ENCODE measurements at places on chromosomes 6 and 20.

- H3K36me3 ChIP-seq, result no peaks in the 10 kb centered on the region
- no peak overlapping the region for H3K27ac ChIP-seq
- no peak overlapping the region for H3K4me3 ChIP-seq
These were observed 409.3 kb upstream of the RUNX2 start for GRCh38 chr6:44918671-44919296.

- peak overlapping the region; percentile 74 for H3K27ac ChIP-seq
- no peaks in the 10 kb centered on the region for H3K36me3 ChIP-seq
- peaks cover 24% of the 10 kb centered on the region for H3K4me1 ChIP-seq
- peak overlapping the region; percentile 91 for H3K4me3 ChIP-seq
These were observed 570 bp upstream of the PLCB4 start for GRCh38 chr20:9068233-9068801.

DNA sequence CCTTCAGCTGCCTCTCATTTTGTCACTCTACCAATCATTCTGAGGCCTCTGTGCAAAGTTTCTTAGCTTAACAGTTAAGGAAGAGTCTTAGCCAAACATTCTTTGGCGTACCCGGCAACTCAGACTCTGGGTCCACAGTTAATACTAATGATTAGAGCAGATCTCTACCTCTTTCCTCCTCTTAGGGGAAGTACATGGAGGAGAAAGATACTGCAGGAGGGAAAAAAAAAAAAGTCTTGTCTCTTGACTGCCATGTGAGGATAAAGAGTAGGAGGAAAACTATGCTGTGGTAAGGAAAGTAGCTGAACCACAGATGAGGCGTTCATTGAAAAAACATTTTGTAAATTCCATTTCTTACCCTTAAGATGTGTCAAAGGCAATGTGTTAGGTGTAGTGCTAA, 44.0 kb upstream of the MARCKS start:
- H3K27me3 ChIP-seq, result no peaks in the 10 kb centered on the region
- H3K4me3 ChIP-seq, result no peak overlapping the region
- H3K36me3 ChIP-seq, result no peaks in the 10 kb centered on the region

- no peak overlapping the region for H3K4me3 ChIP-seq
- H3K27me3 ChIP-seq, result peaks cover 3% of the 10 kb centered on the region
- H3K36me3 ChIP-seq, result no peaks in the 10 kb centered on the region
These were observed 69.6 kb upstream of the VGLL2 start for GRCh38 chr6:117195728-117196127.

DNA sequence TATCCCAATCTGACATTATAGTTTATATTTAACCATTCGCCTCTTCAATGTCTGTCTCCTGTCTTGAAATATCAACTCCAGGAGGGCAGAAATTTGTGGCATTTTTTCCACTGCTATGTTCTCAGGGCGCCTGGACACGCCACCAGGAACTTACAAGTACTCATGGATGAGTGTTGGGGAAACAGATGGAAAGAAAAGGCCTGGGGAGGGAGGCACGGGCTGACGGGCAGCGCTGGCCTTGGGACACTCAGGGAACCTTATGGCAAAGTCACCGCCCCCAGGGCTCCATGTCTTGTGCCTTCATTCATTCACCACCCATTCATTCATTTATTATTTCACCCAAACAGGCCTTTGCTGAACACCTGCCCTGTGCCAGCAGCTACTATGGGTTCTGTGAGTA, 222.9 kb downstream of the PREX1 start:
- no peak overlapping the region for H3K27ac ChIP-seq
- peaks cover 15% of the 10 kb centered on the region for H3K4me1 ChIP-seq
- H3K36me3 ChIP-seq, result no peaks in the 10 kb centered on the region
- H3K4me3 ChIP-seq, result no peak overlapping the region

DNA sequence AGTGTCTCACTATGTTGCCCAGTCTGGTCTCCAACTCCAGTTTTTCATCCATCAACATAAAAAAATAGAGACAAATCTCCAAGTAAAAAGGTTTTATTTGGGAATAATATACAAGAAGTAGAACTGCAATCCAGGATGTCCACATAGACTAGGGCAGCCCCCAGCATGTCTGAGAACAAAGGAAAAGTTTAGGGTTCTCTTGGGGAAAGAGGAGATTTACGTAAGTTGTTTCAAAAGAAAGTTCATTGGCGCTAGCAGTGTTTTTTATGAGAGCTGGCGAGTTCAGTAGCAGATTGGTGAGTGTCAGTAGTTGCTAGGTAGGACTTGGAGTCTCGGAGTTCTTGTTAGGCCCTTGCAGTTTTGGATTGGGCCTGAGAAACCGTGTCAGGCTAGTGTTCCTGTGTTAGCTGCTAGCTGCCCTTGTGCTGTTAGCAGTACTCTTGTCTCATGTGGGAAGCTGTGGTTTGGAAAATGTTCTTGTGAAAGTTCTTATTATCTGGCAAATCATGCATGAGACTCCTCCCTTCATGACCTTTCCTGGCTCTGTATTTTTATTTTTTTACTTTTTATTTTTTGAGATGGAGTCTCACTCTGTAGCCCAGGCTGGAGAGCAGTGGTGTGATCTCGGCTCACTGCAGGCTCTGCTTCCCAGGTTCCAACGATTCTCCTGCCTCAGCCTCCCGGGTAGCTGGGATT, 24.7 kb downstream of the TTLL9 start:
- H3K27ac ChIP-seq, result no peak overlapping the region
- no peak overlapping the region for H3K4me3 ChIP-seq
- peaks cover 11% of the 10 kb centered on the region for H3K27me3 ChIP-seq
- H3K4me1 ChIP-seq, result no peaks in the 10 kb centered on the region
- no peak for DNase-seq

- H3K4me3 ChIP-seq, result no peak overlapping the region
- no peak overlapping the region for H3K27ac ChIP-seq
- peaks cover under 1% of the 10 kb centered on the region for H3K36me3 ChIP-seq
- H3K27me3 ChIP-seq, result no peaks in the 10 kb centered on the region
These were observed 198.6 kb downstream of the BACH2 start for GRCh38 chr6:90098001-90098531.

DNA sequence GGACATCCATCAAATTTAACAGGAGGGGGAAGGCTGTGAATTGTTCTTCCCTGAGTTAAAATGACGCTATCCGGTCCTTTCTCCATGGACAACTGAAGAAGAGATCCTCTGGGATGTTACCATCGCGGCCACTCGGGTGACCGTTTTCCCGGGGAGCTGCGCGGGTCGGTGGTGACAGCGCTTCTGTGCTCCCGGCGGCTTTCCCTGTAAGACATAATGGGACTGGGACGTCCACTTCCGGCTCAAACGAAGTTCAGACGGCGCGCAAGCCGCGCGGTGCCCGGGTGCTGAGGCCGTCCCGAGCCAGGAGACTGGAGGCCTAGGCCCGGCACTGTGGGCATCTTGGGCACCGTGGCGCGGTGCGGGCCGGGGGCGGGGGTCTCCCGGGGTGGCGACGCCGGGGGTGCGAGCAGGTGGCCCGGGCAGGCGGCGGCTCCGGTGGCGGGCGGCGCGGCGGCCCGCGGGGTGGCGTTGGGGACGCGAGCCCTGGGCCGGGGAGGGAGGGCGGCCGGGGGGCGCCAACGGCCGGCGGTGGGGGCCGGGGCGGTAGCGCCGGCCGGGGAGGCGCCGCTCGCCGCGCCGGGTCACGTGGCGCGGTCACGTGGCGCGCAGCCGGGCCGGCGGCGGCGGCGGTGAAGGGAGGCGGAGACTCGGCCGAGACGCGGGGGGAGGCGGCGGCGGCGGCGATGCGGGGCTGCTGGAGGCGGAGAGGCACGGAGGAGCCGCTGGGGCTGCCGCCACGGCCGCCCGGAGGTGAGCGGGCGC, 63.6 kb downstream of the GTF2H5 start:
- DNase-seq, result peak; percentile 85
- peak overlapping the region; percentile 90 for H3K27ac ChIP-seq
- H3K36me3 ChIP-seq, result peaks cover 4% of the 10 kb centered on the region

DNA sequence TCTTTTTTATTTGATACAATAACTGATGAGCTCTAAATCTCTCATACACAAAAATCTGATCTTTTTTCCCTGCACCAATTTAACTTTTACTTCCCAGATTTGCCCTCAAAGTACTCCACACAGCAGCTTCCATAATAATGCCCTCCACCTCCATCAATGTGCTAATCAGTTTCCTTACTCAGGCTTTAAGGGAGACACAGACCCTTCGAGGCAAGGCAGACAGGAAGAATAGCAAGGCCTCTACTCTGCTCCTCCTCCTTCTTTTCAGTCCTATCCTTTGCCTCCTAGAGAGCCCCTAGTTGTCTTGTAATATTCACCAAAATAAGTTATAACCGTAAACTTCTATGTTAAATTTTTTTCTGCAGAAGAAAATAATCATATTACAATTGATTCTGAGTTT, 444.9 kb upstream of the RNF217 start:
- no peak overlapping the region for H3K27ac ChIP-seq
- H3K4me3 ChIP-seq, result no peak overlapping the region
- H3K36me3 ChIP-seq, result no peaks in the 10 kb centered on the region
- H3K27me3 ChIP-seq, result peaks cover 3% of the 10 kb centered on the region
- H3K4me1 ChIP-seq, result no peaks in the 10 kb centered on the region
- no peak for DNase-seq

GRCh38 chr6:71289039-71289801, 609 bp downstream of the OGFRL1 start:
- H3K27ac ChIP-seq, result peak overlapping the region; percentile 57
- no peak for DNase-seq
- peaks cover 6% of the 10 kb centered on the region for H3K36me3 ChIP-seq

DNA sequence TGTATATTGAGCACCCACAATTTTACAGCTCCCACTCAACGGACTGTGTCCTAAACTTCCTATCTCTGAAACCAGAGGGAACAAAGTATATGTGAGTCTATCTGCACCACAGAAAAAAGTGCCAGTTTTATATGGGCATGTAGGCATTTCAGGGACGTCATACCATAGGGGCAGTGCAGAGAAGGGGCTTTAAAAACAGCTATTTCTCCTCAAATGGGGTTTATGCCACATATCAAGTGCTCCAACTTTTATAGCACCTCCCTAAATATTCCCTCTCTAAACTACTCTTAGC, 28.9 kb upstream of the ASF1A start:
- no peaks in the 10 kb centered on the region for H3K4me1 ChIP-seq
- no peaks in the 10 kb centered on the region for H3K27me3 ChIP-seq
- H3K27ac ChIP-seq, result no peak overlapping the region
- H3K36me3 ChIP-seq, result peaks cover 12% of the 10 kb centered on the region
- no peak overlapping the region for H3K4me3 ChIP-seq

DNA sequence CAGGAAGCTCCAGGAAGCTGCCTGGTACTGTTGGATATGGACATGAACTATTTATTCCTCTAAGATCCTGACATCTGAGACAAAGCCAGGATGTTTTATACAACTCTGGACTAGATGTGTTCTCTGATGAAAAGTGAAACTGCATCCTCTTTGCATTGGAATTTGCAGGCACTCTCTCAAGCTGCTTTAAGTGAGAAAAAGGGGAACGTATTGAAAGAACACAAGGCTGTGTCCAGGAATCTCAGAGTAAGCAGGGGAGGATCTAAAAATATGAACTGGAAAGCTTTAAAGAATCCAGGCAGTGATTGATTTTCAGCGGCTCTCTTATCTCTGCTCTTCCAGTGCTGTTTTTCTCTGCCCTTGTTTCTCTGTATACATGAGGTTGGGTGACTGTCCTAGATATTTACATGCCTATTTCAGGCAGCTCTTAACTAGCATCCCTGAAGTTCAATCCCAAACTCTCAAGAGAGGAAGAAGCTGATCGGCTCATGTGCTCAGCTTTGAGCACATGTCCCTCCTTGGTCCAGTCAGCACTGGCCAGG, 193.8 kb downstream of the PLCB4 start:
- no peak for DNase-seq
- H3K4me1 ChIP-seq, result peaks cover 8% of the 10 kb centered on the region
- H3K27me3 ChIP-seq, result no peaks in the 10 kb centered on the region
- H3K4me3 ChIP-seq, result no peak overlapping the region

DNA sequence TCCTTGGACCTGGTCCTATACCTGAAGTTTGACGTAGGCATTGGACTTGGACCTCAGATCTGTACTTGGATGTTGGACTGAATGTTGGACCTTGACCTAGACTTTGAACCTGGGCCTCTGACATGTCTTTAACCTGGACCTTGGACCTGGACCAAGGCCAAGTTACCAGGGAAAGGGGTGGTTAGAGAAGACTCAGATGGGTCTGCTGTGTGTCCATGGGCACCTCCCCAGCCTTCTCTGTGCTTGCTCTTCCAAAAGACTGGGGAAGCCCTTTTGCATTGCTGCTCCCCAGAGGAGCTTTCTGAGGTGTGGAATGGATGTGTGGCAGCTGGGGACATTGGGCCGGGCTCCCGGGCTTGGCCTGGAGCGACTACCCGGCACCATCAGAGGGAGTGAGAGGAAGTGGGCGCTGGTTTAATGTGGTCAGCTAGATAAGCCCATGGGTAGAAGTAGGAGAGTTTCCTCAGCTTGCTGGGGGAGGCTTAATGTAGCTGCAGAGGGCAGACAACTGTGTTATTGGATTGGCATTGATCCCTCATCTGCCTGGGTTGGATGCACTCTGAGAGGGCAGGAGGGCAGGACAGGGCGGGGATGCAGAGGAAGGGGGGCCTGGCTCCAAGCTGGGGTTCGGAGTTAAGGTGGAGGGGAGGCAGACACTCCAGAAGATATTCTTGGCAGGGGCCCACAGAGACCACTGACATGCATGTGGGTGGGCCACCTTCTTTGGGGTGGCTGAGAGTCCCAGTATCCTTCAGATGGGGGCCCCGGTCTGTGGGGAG, 4.2 kb downstream of the SCRT2 start:
- H3K27me3 ChIP-seq, result peaks cover 61% of the 10 kb centered on the region
- no peaks in the 10 kb centered on the region for H3K36me3 ChIP-seq
- H3K4me3 ChIP-seq, result peak overlapping the region; percentile 24
- DNase-seq, result no peak

DNA sequence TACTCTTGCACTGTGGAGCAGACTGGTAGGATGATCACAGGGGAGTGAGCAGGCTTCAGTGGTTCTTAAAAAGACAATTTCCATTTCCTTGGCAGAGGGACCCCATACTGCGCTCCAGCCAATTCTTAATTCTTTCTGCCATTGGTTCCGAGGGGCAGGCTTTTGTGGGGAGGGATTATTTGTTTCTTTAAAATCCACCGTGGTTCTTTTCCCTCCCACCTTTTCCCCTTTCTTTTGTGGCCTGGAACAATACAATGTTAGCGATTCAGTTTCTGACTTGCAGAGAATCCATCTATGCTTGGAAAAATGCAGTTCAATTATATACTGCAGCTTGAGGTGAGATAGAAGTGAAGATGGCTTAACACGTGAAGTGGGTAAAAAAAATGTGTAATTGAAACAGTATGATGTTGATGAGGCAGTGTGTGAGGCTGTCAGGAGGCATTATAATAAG, 379.0 kb upstream of the FLRT3 start:
- no peaks in the 10 kb centered on the region for H3K27me3 ChIP-seq
- peak overlapping the region; percentile 1 for H3K4me3 ChIP-seq
- no peak for DNase-seq
- peaks cover 47% of the 10 kb centered on the region for H3K4me1 ChIP-seq

- peak overlapping the region; percentile 98 for H3K4me3 ChIP-seq
- H3K4me1 ChIP-seq, result peaks cover 20% of the 10 kb centered on the region
- H3K27ac ChIP-seq, result peak overlapping the region; percentile 91
- peaks cover 23% of the 10 kb centered on the region for H3K36me3 ChIP-seq
These were observed 810 bp upstream of the PRIM2 start for GRCh38 chr6:57316581-57317059.

Data from type B pancreatic cell (in vitro differentiated cells).